ENCODE measurements at places on chromosomes 4 and X. TPM values are rescaled to one million over a fixed set of nuclear protein-coding genes. Genes with fewer than 3 reads are reported as not detected.
A peak's percentile ranks its signal among the peaks of the same experiment; 100 is the strongest.

The AVPR2 gene
- polyA plus RNA-seq, result 2.1 TPM

- no peak for DNase-seq
These were observed 3.5 kb downstream of the ZAR1 start for GRCh38 chr4:48493452-48494100.

GRCh38 chrX:56231537-56232090, 542 bp upstream of the KLF8 start:
- DNase-seq, result no peak

The CXCL13 gene
- polyA plus RNA-seq, result 0.73 TPM

DNA sequence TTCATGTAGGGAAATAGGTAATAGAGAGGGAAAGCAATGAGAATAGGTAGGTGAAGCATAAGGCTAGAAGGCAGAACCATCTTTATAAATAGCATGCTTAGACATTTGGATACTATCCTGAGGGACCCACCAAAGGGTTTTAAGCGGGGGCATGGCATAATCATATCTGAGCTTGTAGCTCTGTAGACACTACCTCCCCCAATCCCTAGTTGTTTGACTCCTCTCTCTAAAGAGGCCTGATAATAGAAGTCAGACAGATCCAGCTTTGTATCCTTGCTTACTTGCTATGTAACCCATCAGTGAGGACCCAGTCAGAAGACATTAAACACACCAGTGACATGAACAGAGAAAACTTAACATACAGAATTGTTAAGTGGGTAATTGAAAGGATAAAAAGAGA, 58.7 kb downstream of the SCFD2 start:
- no peak for DNase-seq

GRCh38 chr4:100466501-100466900, 51.3 kb downstream of the EMCN start:
- DNase-seq, result no peak

- no peak for DNase-seq
These were observed 157.6 kb upstream of the C1QTNF7 start for GRCh38 chr4:15270201-15270600.

DNA sequence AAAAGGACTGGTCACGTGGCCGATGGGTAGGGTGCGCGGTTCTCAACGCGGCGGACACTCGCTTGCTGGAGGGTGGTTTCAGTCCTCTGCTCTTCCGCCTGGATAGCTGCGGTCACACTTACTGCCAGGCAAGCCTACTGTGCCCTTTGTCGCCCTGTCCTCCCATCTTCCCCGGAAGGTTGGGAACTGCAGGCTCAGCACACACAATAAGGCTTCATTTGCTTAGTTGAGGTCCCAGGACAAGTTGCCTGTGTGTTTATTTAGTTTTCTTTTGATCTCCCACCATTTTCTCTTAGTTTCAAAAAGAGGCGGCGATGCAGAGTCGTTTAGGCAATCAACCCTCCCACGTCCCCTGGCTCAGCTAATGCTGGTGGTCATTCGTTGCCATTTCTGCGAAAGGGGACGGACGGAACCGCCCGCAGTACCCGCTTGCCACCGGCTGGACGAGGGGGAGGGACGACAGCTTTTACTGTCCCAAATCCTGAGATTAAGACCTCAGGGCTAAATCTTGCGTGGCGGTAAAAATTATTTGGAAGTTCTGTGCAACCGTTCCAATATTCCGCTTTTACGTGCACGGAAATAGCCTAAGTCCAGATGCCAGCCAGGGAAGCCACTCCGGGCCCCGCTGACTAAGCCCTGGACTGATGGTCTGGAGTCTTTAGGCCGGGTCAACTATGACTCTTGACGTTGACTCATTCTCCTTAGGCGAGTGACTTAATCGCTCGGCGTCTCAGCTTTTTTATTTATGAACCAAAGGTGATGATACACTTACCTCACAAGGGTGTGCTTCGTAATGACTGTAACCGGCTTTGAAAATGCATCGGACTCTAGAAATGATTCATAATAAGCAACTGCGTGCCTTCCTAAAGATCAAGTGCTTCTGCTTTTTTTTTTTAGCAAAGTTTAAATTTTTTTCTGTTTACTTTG, 671 bp upstream of the EIF4E start:
- peak; percentile 12 for DNase-seq

GRCh38 chr4:16764622-16765021, 133.8 kb downstream of the LDB2 start:
- no peak for DNase-seq

GRCh38 chrX:132146456-132146855, 18.6 kb upstream of the FRMD7 start:
- DNase-seq, result no peak

The CSTF2 gene
- polyA plus RNA-seq, result 21.4 TPM

DNA sequence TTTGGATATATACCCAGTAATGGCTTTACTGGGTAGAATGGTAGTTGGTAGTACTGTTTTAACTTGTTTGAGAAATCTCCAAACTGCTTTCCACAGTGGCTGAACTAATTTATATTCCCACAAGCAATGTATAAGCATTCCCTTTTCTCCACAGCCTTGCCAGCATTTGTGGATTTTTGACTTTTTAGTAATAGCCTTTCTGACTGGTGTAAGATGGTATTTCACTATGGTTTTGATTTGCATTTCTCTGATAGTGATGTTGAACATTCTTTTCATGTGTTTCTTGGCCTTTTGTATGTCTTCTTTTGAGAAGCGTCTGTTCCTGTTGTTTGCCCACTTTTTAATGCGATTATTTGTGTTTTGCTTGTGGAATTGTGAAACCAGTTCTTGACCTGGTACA, 290.5 kb downstream of the BMPR1B start:
- no peak for DNase-seq

The KIAA0232 gene
- 45.8 TPM for polyA plus RNA-seq

The YTHDC1 gene
- polyA plus RNA-seq, result 155 TPM

The LRIT3 gene
- 0.31 TPM for polyA plus RNA-seq

Measured in right renal pelvis (tissue), 4 donors.